ENCODE measurements at places on chromosomes 7 and 10.

GRCh38 chr7:39971924-39972323, 21.9 kb downstream of the CDK13 start:
- no peak for DNase-seq

DNA sequence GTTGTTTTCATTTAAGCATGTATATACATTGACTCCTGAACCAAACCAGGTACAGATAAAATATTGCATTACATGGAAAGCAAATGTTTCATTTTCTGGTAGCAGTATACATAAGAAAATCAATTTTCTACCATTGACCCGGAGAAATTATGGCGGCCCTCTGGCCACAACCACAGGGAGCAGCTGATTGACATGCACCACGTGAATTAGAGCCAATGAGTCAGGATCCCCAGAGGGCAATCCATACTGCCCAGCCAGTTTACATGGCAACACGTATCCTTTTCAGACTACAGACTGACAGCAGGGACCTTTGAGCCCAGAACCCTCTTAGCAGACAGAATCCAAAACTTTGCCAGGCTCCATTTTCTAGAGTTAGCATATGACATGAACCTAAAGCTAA, 272.2 kb upstream of the NEBL start:
- DNase-seq: no peak

GRCh38 chr10:60962946-60963345, 19.0 kb upstream of the RHOBTB1 start:
- DNase-seq: no peak

DNA sequence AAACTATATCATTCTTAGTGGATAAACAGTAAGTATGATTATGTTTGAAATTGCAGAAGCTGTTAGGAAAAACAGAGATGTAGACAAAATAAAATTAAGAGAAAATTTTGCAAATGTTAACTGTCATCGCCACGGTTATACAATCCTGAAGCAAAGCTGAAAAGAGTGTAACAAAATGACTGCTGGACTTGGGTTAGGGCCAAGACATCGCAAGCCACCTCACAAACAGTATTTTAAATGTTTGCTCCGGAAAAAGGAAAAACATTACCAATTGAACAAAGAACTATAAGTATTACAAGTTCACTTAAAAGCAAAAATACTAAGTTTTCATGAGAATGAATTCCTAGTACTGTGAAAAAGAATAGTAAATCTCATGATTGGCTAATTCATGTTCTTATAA, 60.0 kb downstream of the FAM13C start:
- no peak for DNase-seq

Measured in Right ventricle myocardium inferior (tissue), 1 donor.